ENCODE measurements at places on chromosomes 12 and 14.
A peak's percentile ranks its signal among the peaks of the same experiment; 100 is the strongest.

- no peak for DNase-seq
Observed at GRCh38 chr12:8661016-8661415, 1.6 kb downstream of the MFAP5 start.

- no peak for DNase-seq
Observed at GRCh38 chr14:61051051-61051450, 70.0 kb downstream of the SLC38A6 start.

DNA sequence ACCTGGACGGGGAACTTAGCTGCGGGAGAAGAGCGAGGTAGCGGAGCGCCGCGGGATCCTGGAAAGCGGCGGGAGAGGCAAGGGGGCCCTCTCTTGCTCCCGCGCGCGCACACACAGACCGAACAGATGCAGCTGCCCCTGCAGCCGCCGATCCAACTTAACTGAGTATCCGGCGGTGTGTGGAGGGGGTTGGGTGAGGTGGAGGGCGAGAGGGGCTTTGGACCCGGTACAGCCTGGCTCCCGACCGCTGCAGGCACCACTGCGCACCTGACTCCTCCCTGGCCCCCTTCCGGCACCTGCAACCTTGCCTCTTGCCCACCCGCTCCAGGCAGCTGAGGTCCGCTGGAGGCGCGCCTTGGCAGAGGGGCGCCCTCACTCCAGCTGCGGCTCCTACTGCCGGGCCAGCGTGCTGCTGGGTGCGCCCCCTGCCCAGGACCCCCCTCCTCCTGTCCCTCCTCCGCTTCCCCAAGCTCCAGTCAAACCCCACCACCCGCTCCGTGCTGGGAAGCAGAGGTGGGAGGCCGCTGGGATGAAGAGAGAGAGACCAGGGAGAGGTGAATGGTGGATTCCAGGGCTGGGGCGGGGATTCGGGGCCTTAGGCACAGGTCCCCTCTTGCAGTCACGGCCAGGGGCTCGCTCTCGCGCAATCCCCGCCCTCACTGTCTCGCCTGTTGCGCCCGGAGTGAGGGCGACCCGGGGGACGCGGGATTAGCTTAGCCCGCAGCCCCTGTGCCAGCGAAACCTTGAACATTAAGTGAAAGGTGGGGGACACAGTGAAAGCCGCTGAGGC lies 2.6 kb downstream of the DIO3 start:
- DNase-seq, result no peak

DNA sequence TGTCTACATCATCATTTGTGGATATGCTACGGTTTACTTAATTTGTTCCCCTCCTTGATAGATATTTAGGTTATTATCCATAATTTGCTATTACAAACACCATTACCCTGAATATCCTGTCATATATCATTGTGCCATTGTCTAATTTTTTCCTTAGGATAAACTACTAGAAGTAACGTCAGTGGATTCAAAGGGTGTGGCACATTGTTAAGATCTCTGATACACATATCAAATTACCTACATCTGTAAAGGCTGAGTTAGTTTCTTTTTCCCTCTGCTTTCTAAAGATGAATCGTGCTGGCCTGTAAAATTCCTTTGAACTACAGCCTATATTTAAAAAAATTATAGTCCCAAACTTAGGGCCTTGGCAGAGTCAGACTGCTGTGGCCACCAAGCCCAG lies 53.9 kb upstream of the STRN3 start:
- no peak for DNase-seq

GRCh38 chr12:117404940-117405339 lies 43.5 kb upstream of the NOS1 start:
- no peak for DNase-seq

DNA sequence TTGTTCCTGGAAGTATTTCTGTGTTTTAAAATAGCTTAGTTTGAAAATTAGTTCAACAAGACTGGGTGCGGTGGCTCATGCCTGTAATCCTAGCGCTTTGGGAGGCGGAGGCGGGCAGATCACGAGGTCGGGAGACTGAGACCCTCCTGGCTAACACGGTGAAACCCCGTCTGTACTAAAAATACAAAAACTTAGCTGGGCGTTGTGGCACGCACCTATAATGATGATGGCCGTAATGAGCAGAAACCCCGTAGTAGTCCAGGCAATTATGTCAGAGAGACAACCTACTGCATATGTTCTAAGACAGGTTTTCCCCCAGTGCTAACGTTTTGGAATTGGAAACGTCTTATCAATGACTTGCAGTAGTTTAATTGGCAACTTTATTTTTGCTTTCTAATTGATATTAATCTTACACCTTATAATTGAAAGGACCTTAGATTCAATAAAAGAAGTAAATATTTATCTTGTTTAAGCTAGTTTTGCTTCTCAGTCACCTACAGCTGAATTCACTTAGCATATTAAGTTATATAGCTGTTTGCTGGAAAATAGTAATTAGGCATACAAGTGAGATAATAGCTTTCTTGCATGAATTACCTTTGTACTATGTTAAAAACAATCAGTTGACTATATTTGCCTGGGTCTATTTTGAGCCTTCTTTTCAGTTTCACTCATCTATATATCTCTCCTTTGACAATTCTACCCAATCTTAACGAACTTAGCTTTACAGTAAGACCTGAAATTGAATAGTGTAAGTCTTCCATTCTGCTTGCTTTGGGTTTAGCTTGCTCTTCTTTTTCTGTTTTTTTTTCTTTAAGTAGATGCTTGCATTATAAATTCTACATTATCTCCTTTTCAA lies 15.6 kb downstream of the CLECL1 start:
- DNase-seq, result no peak

- DNase-seq, result no peak
Observed at GRCh38 chr12:85821759-85822158, 14.4 kb downstream of the RASSF9 start.

GRCh38 chr12:45909041-45909713 lies 81.2 kb downstream of the SCAF11 start:
- DNase-seq, result no peak

GRCh38 chr12:75623631-75624154 lies 112.3 kb upstream of the KRR1 start:
- no peak for DNase-seq

GRCh38 chr12:118038137-118038536 lies 21.6 kb downstream of the RFC5 start:
- no peak for DNase-seq

- DNase-seq, result no peak
Observed at GRCh38 chr14:100062590-100062989, 2.6 kb upstream of the EVL start.

- DNase-seq, result no peak
Observed at GRCh38 chr14:98122527-98122926, 1149.5 kb downstream of the BCL11B start.

- peak; percentile 96 for DNase-seq
Observed at GRCh38 chr12:6851153-6851920, at the start of gene CDCA3. Gene CDCA3 (minus strand): TSS chr12:6851286. CDS start chr12:6850952, 334 bp downstream.

DNA sequence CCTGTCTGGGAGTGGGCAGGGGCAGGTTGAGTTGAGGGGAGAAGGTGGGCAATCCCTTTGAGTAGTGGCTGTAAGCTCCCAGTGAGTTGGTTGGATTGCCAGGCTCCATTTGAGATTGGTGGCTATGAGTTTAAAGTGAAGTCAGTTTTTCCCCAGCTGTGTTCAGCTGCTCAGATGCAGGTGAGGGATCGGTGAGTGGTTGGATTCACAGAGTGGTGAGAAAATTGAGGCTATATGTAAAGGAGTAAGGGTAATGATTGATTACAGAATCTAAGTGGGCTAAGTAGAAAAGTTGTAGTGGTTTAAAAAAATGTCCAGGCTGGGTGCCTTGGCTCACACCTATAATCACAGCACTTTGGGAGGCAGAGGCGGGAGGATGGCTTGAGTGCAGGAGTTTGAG lies 68.6 kb downstream of the GLRX5 start:
- no peak for DNase-seq

- DNase-seq, result no peak
Observed at GRCh38 chr14:51432302-51432948, 192.4 kb downstream of the TMX1 start.

DNA sequence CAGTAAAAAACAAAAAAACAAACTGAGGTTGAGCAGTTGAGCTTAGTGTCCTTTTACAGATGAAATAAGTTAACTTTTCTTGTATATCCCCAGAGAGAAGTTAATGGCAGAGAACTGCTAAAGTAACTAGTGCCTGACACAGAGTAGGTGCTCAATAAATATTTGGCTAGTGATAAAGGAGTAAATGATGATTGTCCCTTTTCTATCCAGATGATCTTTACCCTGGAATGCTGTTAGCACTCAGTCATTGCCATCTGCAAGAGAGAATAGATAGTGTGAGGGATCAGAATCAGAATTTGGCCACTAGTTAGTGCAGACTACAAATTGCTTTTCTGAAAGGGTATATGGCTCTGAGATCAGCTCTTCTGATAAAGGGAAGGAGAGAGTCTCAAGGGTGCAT lies 21.6 kb downstream of the VEZT start:
- DNase-seq, result no peak

GRCh38 chr12:673849-674248 lies 10.6 kb upstream of the NINJ2 start:
- no peak for DNase-seq

DNA sequence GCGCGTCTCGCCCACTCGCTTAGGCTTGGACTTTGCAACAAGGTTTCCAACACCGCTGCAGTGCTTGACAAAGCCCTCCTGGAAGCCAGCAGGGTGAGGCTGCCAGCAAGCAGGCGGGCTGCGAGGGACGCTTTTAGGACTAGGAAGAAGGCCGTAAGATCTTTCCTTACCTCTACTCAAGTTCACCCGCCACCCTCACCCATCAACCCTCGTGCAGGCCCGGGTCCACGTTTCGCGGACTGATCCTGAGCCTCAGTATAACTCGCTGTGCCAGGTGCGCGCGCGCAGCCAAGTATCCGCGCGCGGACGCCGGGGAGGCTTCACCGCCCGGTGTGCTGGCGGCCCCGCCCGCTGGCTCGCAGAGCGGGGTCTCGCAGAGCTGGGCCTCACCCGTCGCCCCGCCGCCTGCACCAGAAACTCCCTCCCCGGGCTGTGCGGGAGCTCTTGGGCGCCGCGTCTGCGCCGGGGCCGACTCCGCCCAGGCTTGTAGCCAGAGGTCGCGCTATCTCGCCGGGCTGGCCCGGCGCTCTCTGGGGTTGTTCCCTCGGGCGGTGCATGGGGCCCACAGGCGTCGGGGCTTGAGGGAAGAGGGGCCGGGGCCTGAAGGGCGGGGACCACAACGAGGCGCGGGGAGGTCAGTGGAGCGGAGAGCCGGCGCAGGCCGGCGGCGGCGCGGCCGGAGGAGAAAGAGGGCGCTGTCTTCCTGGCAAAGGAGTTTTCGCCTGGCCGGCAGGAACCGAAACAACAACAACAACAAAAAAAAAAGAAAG lies 7.6 kb upstream of the SIX1 start:
- DNase-seq, result no peak

GRCh38 chr14:53148671-53149070 lies 4.5 kb downstream of the DDHD1 start:
- DNase-seq, result no peak

Measured in GDM1 (cell line).